ENCODE measurements at places on chromosomes 4 and X. TPM values are rescaled to one million over a fixed set of nuclear protein-coding genes. Genes with fewer than 3 reads are reported as not detected.

SLC6A8 gene
- 28.0 TPM for polyA plus RNA-seq

RPS6KA6 gene
- 7.4 TPM for polyA plus RNA-seq

IRS4 gene
- not detected for polyA plus RNA-seq

NXF2 gene
- polyA plus RNA-seq, result not detected

FAM9B gene
- polyA plus RNA-seq, result not detected

FAM114A1 gene
- 60.2 TPM for polyA plus RNA-seq

ZDHHC15 gene
- polyA plus RNA-seq, result 6.4 TPM

SPATA18 gene
- not detected for polyA plus RNA-seq

NPFFR2 gene
- not detected for polyA plus RNA-seq

CRMP1 gene
- polyA plus RNA-seq, result 24.9 TPM

MAGEC1 gene
- polyA plus RNA-seq, result not detected

TLR10 gene
- polyA plus RNA-seq, result 0.45 TPM

IL13RA2 gene
- polyA plus RNA-seq, result not detected

ADH1B gene
- polyA plus RNA-seq, result 7.6 TPM

RAB41 gene
- polyA plus RNA-seq, result 0.78 TPM

UCHL1 gene
- polyA plus RNA-seq, result not detected

PABPC1L2A gene
- polyA plus RNA-seq, result not detected

YIPF6 gene
- polyA plus RNA-seq, result 31.4 TPM

MAD2L1 gene
- 34.5 TPM for polyA plus RNA-seq

MAGEC3 gene
- 0.45 TPM for polyA plus RNA-seq

ADH7 gene
- polyA plus RNA-seq, result 0.15 TPM

MAGEA12 gene
- not detected for polyA plus RNA-seq

ASB11 gene
- 6.1 TPM for polyA plus RNA-seq

MAGED4 gene
- polyA plus RNA-seq, result 28.7 TPM

MED12 gene
- not detected for polyA plus RNA-seq

ZNF157 gene
- not detected for polyA plus RNA-seq

ENPP6 gene
- 17.5 TPM for polyA plus RNA-seq

SLITRK2 gene
- polyA plus RNA-seq, result 0.67 TPM

SMPX gene
- polyA plus RNA-seq, result 339 TPM

AMTN gene
- not detected for polyA plus RNA-seq

PRRG3 gene
- polyA plus RNA-seq, result 17.4 TPM
